Left renal cortex interstitium (tissue), 4 donors: ENCODE measurements at places on chromosomes 5 and 9.

- no peak for DNase-seq
These were observed 154.1 kb downstream of the NTRK2 start for GRCh38 chr9:84823421-84824271.

GRCh38 chr5:138037907-138038633 lies 5.2 kb upstream of the FAM13B start:
- no peak for DNase-seq

DNA sequence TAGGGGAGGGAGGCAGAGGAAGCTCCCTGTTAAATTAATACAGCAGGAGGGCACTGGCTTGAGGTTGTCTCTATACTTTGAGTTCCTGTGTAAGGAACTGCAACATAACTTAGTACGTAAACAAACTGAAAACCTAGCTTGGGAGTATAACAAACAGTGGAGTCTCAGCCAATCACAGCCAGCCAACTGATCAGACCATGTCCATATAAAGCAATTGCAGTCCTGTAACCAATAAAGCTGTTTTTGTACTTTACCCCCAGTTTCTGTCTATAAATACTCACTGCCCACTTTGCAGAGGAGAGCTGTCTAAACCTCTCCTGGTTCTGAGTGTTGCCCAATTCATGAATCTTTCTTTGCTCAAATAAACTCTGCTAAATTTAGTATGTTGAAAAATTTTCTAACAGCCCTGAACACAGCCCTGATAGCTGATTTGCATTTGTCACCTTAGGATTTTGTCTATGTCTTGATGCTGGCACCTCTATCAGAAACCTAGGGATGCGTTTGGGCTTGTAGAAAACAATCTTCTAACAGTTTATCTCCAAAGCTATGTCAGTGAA lies 39.9 kb downstream of the GDNF start:
- no peak for DNase-seq

DNA sequence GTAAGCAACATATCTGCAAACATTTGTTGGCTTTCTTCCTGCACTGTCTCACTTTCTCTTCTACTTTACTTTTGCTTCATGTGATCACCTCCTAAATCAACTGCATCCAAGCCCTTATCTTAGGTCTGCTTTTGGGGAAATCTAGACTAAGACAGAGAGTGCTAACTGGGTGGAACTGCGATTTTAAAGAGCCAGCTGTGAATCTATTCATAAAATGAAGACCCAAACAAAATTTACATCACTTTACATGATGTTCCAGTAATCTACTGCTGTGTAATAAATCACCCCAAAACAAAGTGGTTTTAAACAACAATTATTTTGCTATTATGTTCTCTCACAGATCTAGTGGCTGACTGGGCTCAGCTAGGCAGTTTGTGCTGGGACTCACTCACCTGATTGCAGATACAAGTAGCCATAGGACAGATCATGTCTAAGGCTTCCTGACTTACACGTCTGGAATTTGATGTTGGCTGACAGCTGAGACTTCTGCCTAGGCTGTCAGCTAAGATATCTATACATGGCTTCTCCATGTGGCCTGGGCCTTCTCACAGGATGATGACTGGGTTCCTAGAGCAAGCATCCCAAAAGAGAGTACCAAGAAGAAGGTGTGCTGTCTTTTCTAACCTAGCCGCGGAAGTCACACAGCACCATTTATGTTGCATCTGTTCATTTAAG lies 145.1 kb upstream of the TBCA start:
- no peak for DNase-seq

- DNase-seq, result no peak
These were observed 10.1 kb downstream of the EEIG1 start for GRCh38 chr9:127970401-127971313.

DNA sequence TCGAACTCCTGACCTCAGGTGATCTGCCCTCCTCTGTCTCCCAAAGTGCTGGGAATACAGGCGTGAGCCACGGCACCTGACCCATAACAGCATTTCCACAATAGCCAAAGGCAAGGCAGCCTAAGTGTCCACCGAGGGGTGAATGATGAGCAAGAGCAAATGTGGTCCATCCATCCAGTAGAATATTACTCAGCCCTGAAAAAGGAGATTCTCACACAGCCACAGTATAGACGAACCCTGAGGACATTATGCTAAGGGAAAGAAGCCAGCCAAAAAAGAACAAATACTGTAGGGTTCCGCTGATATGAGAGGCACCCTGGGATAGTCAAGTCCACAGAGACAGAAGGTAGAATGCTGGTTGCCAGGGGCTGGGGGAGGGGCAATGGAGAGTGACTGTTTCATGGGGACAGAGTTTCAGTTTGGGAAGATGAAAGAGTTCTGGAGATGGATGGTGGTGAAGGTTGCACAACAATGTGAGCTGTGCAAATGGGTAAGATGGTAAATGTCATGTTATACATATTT lies 7.0 kb downstream of the LAMC3 start:
- DNase-seq, result no peak

GRCh38 chr5:94508461-94509148 lies 109.8 kb downstream of the KIAA0825 start:
- DNase-seq, result no peak

DNA sequence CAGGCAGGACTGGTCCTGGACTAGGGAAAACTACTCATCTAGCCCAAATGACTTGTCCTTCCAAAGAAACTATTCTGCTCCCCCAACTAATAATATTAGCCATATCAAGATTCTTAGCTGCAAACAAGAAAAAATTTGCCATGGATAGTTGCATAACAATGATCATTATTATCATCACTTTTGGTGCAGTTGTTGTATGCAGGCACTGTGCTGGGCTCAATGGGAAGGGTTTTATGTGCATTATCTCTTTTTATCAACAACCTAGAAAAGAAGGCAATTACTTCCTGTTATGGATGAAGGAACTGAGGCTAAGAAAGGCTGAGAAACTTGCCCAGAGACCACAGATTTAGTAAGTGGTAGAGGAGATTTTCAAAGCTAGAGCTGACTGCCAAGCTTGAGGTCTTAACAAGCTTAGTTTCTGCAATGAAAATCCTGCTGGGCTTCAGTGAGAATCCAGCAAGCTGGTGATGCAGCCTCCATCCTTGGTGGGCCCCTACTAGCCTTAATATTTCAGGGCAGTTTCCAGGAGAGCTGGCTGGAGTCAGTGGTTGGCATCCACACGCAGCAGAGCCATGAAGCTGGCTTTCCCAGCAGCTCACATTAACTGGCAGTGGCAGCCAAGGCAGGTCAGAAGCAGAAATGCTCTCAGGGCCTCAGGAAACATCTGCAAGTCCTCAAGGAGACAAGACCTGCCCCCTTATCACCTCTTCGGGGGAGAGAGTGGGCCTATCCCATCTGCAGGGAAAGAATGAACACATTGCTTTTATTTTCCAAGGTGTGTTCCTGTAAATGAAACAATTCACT lies 20.5 kb upstream of the MEGF9 start:
- no peak for DNase-seq

DNA sequence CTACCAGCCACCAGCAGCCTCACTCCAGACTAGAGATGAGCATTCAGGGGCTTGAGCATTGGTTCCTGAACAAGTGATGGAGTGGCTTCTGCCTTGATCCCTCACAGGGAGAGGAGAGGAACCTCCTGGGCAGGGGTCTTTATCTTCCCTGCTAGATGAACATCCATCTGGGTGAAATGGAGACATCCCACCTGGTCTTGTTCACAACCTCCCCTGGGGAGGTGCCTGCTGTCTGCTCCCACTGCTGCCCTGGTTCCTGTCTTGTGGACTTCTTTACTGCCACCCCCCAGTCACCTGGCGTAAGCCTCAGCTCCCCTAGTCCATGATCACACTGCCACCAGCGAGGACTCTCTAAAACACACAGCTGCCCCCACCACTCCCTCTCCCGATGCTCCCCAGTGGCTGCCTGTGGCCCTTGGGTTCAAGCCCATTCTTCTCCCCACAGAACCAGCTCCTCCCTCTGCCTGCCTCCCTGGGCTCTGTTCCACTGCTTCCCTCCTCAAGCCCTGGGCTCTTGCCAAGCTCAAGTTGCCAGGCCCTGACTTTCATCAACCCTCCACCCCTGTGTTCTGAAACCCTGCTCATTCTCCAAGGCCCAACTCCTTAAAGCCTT lies 51.5 kb downstream of the COL15A1 start:
- no peak for DNase-seq

- no peak for DNase-seq
These were observed 876 bp downstream of the EGFLAM start for GRCh38 chr5:38259062-38259808.
